ENCODE measurements at places on chromosomes 1 and 21.
A peak's percentile ranks its signal among the peaks of the same experiment; 100 is the strongest.

DNA sequence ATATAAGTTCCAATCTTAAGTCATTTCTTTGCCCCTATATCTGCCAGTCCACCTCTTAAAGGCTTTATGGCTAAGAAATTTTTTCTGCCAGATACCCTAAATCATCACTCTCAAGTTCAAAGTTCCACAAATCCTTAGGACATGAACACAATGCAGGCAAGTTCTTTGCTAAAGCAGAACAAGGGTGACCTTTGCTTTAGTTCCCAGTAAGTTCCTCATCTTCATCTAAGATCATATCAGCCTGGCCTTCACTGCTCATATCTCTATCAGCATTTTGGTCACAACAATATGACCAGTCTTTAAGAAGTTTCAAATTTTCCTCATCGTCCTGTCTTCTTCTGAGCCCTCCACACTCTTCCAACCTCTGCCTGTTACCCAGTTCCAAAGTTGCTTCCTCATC, 402.2 kb upstream of the RUNX1 start:
- DNase-seq: no peak

DNA sequence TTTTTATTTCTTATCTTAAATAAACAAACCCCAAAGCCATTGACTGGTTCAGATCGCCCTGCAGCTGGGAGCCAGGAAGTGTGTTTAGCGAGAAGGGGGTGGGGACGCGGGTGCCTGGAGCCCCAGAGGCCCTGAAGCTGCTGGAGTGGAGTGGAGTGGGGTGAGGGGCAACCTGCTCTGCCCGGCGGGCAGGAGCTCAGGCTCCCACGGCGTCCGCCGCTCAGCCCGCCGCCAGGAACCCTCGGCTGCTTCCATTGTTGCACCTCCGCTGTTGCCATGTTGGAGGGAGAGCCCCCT, 673 bp downstream of the PIK3C2B start:
- DNase-seq: peak; percentile 15

DNA sequence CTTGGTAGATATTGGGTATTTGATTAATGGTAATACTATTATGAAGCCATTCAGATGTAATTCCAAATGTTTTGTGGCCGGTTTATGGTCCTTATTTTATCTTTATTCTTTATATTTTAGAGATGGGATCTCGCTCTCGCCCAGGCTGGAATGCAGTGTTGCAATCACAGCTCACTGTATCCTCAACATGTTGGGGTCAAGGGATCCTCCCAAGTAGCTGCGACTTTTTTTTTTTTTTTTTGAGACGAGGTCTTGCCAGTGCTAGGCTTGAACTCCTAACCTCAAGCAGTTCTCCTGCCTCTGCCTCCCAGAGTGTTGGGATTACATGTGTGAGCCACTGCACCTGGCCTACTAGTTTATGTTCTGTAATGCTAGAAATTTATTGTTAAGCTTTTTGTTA, 4.7 kb downstream of the DDI2 start:
- no peak for DNase-seq

DNA sequence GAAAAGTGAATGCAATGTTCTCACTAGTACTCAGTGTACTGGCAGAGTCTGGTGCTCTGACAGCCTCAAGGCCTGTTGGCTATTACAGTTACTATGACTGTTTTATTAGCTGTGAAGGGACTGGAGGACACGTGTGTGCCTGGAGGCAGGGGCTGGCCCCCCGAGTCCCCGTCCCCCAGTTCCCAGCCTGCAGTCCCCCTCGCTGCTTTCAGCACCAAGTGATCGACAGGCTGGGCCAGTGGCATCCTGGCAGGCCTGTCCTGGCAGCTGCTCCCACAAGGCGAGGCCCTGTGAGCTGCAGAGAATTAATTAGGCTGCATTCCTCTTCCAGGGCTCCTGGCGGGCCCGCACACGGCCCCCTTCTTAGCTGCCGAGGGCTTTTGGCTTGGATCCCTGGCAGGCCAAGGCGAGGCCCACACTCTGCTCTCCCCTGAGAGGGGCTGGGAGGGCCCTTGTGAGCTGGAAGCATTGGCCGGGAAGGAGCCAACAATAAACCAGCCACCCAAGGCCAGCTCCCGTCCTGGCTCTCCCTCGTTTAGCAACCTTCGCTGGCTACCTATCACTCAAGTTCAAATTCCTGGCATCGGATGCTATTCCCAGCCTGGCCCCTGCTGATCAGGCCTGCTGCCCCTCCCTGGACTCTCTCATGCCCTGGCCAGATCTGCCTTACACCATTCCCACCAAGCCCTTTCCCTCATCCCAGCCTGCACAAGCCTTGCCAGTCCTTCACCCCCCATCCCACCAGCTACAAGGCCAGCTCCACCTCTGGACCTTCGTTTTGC, 9.8 kb downstream of the EDN2 start:
- DNase-seq: no peak

DNA sequence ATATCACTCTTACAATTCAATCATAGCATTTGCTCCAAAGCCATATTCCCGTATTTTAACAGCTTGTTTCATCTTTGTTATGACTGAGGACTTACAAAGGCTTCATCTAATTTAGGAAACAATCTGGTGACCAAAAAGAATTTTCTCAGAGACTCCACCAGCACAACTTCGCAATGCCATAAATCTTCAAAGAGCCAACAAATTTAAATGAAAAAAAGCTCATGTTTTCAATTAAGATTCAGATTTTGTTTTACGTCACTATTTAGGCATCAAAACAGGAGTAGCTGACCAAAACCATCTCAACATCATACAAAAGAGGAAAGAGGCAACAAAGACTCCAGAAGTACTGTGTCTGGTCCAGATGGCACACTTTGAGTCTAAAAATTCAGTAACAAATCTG, 373.3 kb downstream of the TTLL7 start:
- DNase-seq: no peak
